ENCODE measurements at places on chromosomes 7 and 10.
A peak's percentile ranks its signal among the peaks of the same experiment; 100 is the strongest.

GRCh38 chr10:60611291-60611747, 167.0 kb upstream of the CDK1 start:
- DNase-seq, result no peak

DNA sequence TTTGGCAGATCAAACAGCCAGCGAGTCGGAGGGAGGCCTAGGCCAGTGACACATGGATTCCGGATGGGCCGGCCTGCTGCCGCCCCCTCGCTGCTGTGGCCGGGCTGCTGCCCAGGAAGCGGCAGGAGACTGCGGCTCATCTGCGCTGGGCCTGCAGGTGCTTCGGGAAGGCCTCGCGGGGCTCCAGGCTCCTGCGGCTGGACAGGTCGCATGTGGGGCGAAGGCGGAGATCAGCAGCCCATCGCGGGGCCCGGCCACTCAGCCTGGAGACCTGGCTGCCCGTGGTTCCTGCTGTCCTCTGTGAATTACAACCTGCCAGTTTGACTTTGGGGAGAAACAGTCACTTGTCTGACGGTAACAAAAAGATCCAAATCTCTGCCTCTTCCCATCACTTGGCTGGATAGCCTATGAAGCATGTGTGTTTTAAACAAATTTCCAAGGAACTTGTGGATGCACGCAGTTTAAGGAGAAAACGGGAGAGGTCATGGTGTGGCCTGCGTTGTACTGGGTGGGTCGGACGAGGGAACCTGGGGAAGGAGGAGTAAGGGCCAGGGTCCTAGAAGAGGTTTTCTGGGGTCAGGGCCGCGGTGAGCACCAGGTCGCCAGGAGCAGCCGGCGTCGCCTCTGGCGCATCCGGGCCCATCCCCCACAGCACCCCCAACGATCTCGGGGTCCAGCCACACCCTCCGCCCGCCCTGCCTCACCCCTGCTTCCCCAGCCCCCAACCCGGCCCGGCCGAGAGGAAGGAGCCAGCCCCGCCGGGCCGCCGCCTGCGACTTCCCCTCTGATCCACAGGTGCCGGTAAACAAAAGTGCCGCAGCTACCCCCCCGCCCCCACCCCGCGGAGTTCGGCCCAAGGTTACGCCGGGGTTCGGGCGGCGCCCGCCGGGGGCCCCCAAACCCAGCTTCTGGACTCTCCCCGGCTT, 1.6 kb downstream of the SPOCK2 start:
- DNase-seq, result peak; percentile 66

- no peak for DNase-seq
These were observed 104.0 kb upstream of the RHOBTB1 start for GRCh38 chr10:61047788-61048560.

- no peak for DNase-seq
These were observed 112.6 kb downstream of the RNF32 start for GRCh38 chr7:156753229-156753560.

- DNase-seq, result no peak
These were observed 151.0 kb upstream of the NEBL start for GRCh38 chr10:21048068-21048467.

GRCh38 chr7:99615989-99616358, 772 bp upstream of the ZSCAN25 start:
- DNase-seq, result no peak

DNA sequence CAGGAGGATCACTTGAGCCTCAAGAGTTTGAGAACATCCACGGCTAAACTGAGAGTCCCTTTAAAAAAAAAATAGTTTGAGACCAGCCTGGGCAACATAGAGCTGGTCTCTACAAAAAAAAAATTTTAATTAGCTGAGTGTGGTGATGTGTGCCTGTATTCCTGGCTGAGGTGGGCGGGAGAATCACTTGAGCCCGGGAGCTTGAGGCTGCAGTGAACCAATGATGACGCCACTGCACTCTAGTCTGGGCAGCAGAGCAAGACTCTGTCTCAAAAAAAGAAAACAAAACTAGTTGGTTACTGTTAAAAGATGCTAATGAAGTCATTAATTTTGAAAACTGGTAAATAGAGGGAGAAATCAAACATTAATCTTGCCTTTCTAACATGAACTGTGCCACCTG, 76.4 kb downstream of the MMRN2 start:
- no peak for DNase-seq

GRCh38 chr10:86366902-86367151, 232 bp upstream of the GRID1 start:
- DNase-seq, result no peak

- no peak for DNase-seq
These were observed 116.7 kb downstream of the FOXP2 start for GRCh38 chr7:114531326-114531725.

Data from activated T-helper 1 cell treated with anti-CD3 and anti-CD28 coated beads, Interleukin-2, amount 50 U/mL, for 16 hours (primary cell).